Left kidney (tissue), 8 donors: ENCODE measurements at places on chromosomes 3 and 15. TPM values are rescaled to one million over a fixed set of nuclear protein-coding genes. Genes with fewer than 3 reads are reported as not detected.

The FBXO40 gene
- 0.02 TPM for polyA plus RNA-seq

The KNG1 gene
- 56.9 TPM for polyA plus RNA-seq

The RBP2 gene
- 0.75 TPM for polyA plus RNA-seq

GRCh38 chr3:9201266-9201665, 48.2 kb downstream of the SRGAP3 start:
- DNase-seq = no peak

- no peak for DNase-seq
These were observed 254.0 kb upstream of the IL12A start for GRCh38 chr3:159734681-159735080.

The DPPA2 gene
- 1.0 TPM for polyA plus RNA-seq

The BDH1 gene
- 52.2 TPM for polyA plus RNA-seq

DNA sequence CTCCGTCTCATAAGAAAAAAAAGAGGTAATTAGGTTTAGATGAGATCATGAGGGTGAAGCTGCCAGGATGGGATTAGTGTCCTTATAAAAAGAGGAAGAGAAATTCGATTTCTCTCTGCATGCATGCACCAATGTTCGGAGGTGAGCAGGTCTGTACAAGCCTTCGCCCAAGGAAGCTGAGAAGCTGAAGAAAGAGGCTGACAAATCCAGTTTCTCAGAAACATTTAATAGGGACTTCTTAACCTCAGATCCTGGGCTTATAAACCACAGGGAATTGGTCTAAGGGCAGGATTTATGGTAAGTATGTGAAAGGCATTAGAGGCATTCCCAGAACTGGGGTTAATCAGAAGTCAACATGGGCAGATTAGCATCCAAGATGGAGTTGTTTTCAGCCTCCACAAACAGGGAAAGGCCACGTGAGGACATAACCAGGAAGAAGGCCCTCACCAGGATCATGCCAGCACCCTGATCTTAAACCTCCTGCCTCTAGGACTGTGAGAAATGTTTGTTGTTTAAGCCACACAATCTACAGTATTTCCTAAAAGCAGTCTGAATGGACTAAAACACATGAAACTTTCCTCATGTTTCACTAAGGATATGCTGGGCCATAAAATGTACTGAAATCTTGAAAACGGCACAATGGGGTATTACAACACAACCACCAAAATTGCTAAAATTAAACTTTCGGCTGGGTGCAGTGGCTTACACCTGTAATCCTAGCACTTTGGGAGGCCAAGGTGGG, 11.3 kb downstream of the SHISA5 start:
- no peak for DNase-seq

DNA sequence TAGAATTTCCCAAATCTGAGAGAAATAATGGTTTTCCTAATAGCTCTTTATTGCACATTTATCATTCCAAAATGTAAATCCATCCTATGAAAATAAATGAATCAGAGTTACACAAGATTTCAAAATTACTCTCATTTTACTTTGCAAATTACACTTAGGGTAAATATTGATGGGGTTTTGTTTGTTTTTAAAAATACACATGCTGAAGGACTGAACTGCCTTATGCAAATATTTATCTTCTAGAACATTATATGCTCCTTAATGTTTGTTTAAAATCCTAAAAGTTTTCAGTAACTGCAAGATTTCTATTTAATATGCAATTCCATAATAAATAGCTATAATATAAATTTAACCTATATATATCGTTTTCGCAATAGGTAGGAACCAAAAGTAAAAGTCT, 38.2 kb downstream of the FOXP1 start:
- no peak for DNase-seq

The SLC51A gene
- polyA plus RNA-seq = 18.0 TPM

DNA sequence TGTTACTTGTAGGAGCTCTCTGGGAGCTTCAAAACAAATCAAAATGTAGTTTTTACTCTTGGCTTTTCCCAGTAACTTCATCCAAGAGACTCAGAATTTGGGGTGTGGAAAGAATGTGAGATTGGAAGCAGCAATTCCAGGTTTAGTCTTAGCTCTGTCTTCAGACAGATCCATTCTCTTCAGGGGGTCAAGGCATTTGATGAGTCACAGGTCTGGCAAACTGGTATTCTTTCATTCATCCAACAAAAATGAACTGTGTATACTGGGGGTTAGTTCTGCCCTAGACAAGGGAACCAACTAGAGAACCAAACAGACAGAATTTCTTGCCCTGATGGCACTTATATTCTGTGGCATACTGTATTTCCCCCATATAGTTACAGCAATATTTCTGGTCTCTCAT, 36.3 kb upstream of the CADPS start:
- DNase-seq = no peak

The ZIC1 gene
- polyA plus RNA-seq = 0.08 TPM

The NAA50 gene
- 161 TPM for polyA plus RNA-seq

DNA sequence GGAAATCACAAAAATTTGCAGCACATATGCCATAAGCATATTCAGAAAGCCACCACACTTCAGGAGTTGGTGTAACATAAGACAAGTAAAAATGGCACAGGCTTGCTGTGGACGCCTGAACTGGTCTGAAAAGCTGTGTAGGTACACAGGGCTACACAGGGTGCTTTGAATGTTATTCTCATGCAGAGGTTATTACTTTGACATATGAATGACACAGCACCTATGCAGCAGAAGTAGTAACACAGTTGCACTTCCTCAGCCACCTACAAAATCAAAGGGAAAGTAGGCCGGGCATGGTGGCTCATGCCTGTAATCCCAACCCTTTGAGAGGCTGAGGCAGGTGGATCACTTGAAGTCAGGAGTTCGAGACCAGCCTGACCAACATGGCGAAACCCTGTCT, 54.5 kb downstream of the OSBPL10 start:
- no peak for DNase-seq

The GUCA1C gene
- 0.52 TPM for polyA plus RNA-seq

The KLHL40 gene
- not detected for polyA plus RNA-seq

DNA sequence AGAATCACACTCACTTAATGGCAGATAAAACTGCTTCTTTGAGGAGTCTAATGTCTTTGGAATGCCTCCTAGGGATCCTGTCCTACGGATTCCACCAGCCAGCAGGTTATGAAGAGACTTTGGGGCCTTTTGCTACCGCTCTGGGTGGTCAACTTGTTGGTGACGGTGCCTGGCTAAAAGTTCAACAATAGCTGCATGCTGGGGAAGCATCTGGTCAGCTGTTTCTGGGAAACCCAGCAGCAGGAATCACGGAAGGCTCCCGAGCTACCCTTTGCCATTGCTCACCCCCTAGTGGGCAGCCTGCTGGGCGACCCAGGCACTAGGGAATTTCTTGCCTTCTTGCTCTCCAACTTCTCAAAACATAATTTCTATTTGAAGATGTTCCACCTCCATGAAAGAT, 263.3 kb downstream of the NEK10 start:
- DNase-seq = no peak

The NEK11 gene
- 24.3 TPM for polyA plus RNA-seq

DNA sequence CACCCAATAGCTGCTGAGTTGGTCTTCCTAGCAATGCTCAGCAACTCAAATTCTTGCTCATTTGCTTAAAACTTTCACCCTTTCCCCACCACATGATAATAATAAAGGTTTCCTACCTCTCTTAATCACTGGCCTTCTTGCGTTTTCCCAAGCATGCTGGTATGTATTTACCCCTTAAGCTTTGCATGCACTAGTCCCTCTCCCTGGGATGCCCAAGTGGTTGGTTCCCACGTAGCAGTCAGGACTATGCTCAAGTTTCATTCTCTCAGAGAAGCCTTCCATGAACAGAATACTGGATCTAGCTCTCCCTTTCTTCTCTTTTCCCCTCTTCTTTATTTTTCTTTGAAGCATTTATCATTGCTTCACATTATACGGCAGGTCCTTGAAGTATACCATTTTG, 108.8 kb downstream of the KBTBD8 start:
- DNase-seq = no peak

The SAXO2 gene
- polyA plus RNA-seq = 8.0 TPM

GRCh38 chr3:127784283-127784682, 38.0 kb downstream of the MGLL start:
- DNase-seq = no peak

GRCh38 chr3:138442433-138442832, 8.0 kb downstream of the ESYT3 start:
- no peak for DNase-seq

GRCh38 chr15:100191161-100191560, 150.6 kb downstream of the ADAMTS17 start:
- no peak for DNase-seq

DNA sequence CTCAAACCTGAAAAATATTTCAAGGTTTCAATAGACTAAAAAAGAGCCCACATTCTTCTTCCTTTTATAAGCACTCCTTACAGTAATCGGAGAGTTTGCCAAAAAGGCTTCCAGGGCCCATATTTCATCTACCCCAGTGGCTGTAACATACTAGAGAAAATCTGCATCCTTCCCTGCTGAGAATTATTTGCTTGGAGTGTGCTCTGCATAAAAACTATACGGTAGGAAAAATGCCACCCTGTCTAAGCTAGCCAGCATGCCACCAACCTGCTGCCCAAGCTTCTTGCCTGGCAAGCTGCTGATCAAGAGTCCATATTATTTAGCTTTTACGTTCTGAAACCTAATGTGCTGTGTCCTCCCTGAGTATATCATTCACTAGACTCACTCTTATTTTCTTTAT, 107.1 kb downstream of the FGF12 start:
- DNase-seq = no peak

The RHCG gene
- polyA plus RNA-seq = 1.9 TPM

DNA sequence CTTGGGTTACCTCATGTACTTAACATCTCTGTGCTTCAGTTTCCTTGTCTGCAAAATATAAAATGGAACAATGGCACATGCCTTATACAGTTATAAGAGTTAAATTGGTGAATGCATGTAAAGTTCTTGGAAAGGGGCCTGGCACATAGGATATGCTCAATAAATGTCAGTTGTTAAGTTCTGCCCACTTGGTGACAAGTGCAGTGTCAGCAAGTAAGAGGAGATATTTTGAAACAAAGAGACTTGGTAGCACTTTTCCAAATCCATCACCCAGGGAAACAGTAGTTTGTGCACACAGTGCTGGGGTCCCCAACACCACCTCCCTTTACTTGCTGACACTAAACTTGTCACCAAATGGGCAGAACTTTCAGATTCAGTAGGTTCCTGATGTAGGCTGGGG, 19.1 kb downstream of the LRRC31 start:
- DNase-seq = no peak

GRCh38 chr3:185318141-185318540, 44.8 kb upstream of the MAP3K13 start:
- no peak for DNase-seq

DNA sequence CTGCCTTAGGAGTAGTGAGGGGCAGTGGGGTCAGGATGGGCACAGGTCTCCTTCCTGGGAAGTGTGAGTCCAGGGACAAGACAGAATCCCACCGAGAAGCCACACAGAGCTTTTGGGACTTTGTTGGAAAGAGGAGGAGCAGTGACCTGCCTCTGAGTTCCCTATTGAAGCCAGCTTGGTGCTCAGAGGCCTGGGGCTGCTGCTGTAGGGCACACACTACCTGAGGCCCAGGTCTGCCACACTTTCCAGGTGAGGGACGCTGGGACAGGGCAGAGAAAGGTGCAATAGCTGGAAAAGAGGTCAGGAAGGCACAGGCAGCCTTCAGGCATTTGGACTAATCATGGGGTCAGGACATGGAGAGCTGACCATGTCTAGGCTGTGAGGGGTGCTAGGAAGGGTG, 67.7 kb downstream of the SCN5A start:
- no peak for DNase-seq

DNA sequence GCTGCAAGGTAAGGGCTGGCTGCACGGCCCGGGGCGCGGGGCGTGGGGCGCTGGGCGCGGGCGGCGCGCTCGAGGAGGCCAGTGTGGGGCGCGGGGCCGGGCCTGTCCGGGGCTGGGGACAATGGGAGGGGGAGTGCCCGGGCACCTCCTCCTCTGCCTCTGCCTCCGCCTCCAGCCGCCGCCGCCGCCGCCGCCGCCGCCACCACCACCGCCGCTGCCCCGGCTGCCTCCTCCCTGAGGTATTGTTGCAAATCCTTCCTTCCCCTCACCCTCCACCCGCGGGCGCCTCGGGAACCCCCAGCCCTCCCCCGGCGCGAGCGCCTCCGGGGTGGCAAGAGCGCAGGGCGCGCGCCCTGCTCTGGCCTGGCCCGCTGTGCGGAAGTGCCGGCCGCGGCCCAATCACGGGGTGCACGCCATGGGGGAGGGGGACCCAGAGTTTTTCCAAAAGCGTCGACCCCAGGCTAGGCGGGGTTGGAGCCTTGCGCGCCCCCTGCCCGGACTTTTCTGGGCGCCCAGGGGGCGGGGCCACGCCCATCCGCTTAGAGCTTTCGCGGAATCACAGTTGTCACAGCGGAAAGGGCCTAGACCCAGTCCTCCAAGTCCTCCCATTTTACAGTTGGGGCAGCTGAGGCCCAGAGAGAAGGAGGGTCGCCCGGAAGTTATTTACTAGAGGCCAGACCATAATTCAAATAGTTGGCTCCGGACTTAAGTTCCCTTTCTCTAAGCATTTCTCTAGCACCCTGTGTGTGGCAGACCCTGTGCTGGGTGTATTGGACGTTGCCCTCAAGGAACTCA, at the start of gene LPP:
LPP (plus strand) TSS at position 144 of the 795 bp plus-strand sequence. CDS start 251,964 bp downstream, outside the sequence.
- peak; percentile 66 for DNase-seq

DNA sequence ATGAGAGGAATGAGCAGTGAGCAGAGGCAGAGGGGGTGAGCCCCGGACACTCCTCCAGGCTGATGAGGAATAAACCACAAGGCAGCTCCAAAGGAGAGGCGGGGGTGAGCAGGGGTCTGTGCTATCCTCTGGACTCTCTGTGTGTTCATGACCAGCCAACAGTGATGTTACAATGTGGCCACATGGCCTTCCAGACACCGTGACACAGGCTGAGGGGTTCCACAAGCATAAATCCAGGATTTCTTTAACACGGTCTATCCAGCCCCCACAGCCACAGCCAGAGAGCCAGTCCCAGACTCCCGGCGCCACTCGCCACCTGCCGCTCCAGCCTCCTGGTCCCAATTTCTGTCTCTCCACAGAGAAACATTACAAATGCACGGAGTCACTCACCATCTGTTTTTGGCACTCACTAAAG, 24.4 kb downstream of the XXYLT1 start:
- DNase-seq = no peak

- no peak for DNase-seq
These were observed 47.8 kb downstream of the FNDC3B start for GRCh38 chr3:172087198-172087597.

DNA sequence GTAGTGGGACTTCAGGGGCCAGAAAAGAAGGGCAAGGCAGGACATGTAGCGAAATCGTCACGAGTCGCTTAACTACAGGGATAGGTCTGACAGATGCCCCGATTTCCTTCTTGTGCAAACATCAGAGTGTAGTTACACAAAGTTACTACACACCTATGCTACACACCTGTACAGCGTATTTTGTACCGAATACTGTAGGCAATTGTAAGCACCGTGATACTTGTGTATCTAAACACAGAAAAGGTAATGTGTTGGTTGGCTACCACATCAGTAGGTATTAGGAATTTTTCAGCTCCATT, 515 bp upstream of the MTHFS start:
- DNase-seq = peak; percentile 44

DNA sequence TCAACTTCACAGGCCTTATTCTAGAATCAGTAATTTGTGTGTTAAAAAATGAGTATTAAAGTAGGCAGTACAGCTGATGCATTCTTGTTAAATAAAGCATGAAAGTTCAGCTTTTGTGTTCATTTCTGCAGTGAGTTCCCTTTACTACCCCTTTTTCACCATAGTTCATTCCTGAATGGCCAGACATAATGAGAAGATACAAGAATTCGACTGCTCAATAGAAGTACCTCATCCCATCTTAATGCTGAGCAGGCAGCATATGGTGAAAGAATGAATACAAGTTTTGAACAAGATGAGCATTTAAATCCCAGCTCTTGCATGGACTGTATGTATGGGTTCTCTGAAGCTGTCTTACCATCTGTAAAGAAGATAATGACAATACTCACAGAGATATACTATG, 647.6 kb upstream of the TGFBR2 start:
- no peak for DNase-seq

The CLEC3B gene
- 11.9 TPM for polyA plus RNA-seq

GRCh38 chr15:40746916-40747418, 8.1 kb downstream of the RMDN3 start:
- no peak for DNase-seq
